ENCODE measurements at places on chromosomes 7 and 10. TPM values are rescaled to one million over a fixed set of nuclear protein-coding genes. Genes with fewer than 3 reads are reported as not detected.

- DNase-seq, result no peak
Measured at GRCh38 chr10:86292462-86293395, 73.9 kb downstream of the GRID1 start.

GRCh38 chr10:88880282-88881076, 434 bp downstream of the STAMBPL1 start:
- DNase-seq, result peak; percentile 50

GRCh38 chr10:34729619-34730018, 85.5 kb downstream of the PARD3 start:
- no peak for DNase-seq

DNA sequence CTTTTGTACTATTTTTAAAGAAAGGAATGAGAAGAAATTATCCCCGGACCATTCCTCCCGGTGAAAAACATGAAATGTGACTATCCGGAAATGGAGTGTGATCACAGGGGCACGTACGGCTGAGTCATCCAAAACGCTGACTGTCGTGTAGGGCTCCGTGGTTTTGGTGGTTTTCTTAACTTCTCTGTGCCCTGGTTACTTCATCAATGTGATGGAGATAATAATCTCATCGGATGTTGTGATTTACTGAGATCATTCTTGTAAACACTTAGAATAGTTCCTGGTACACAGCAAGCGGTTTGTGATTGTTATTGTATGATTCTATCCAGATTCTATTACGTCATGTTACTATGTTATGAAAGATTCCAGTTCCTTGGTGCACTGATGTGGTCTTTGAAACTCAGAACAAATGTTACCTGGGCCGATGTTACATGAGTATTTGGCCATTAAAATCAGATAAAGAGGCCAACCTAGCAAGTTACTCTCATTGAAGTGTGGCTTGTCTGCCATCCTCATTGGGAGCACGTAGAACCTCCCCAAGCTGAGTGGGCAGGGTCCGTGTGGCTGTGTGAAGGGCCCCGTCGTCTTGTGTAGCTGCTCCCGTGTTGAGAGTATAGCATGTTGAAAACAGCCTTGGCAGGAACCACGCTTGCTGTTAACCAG, 99.5 kb downstream of the CAMK1D start:
- no peak for DNase-seq

DNA sequence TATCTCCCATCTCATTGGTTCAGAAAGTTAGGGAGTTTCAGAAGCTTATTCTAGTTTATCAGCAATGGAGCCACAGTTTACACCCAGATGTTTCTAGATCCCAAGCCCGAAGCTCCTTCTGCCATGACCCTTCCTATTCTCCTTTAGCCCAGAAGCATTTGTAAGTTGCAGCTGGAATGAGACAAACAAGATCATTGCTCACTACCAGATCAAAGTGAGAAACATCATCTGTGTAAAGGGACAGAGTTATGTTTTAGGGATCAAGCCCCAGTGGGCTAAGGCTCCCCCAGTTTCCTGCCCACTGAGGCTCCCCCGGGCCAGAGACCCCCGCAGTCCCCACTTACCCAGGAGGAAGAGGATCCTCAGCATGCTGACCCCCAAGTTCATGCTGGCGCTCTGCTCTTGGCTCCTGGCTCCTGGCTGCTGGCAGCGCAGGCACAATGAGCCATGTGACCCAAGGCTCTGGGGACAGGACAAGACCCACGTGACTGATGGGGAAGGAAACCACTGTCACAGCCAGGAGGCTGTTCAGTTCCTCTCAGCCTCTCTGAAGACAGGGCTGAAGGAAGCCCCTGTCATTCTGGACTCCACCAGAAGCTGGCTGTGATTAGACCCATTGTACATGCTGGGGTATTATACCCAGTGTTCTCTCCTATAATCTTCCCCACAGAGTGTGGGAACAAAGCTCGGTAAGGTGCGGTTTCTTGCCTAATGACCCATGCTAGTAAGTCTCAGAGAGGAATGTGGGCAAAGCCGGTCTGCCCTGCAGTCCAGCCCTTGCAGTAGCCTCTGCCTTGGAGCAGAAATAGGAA, at the start of gene TMEM273:
Gene TMEM273, minus strand, starts transcription at position 442 of the 812 bp plus-strand sequence. Its CDS starts 55 bp downstream, at position 387.
- no peak for DNase-seq

DNA sequence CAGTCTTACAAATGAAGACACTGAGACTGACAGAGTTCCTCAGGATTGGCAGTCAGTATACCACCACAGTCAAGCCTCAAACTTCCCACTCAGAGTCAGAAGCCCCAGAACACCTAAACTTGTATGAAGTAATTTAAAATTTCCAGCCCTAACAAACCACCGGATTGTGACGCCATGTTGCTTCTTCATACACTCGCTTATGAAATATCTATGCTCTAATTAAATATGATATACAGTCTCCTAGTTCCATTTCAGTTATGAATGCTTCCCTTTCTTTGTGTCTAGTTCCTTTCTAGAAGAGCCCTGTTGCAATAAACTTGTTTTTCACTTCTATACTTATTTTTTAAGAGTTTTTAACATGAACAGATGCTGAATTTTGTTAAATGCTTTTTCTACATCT, 172.0 kb upstream of the NOBOX start:
- DNase-seq, result no peak

GRCh38 chr10:35262436-35262835, 73.9 kb upstream of the CCNY start:
- no peak for DNase-seq

- no peak for DNase-seq
Measured at GRCh38 chr7:155508376-155509358, 37.7 kb downstream of the CNPY1 start.

- DNase-seq, result no peak
Measured at GRCh38 chr10:61346796-61347413, 106.3 kb downstream of the TMEM26 start.

DNA sequence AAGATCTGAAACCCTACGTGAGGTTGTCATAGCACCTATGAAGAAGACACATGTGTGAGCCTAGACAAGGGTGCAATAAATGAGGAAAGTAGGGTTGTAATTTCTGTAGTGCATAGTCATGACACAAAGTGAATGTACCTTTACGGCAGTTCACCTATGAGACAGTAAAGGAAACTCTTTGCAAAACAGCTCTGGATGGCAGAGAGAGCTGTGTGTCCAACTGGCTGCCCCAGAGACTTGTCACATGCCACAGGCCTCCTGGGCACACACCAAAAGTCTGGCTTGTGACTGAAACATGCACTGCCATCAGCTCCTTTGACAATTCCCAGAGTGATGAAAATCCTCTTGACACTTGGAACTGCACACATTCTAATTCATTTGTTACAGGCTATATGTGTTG, 90.7 kb upstream of the NAMPT start:
- DNase-seq, result no peak

DNA sequence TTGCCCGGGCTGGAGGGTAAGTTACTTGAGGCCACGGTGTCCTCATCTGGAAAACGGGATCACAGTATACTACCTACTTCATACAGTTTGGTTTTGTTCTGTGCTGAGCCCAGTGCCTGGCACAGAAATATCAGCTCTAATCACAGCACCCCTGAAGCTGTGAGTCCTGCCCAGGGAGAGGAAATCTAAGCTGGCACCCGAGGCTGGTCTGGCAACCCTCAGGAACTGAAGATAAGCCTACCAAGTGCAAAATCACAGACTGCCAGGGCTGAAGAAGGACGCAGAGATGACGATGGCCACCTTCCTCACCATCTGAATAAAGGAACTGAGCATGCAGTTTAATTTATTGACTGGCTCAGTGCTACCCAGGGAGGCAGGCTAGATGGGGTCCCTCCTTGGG, 7.7 kb upstream of the TMEM120A start:
- no peak for DNase-seq

The C7orf57 gene
- total RNA-seq, result 0.11 TPM

The TAS2R41 gene
- total RNA-seq, result not detected

The ANKRD7 gene
- 0.13 TPM for total RNA-seq

The NOD1 gene
- total RNA-seq, result 14.6 TPM

The AGAP3 gene
- 52.1 TPM for total RNA-seq

The CFAP43 gene
- total RNA-seq, result 0.07 TPM

Measured in pulmonary artery endothelial cell (primary cell).